Skin of body (tissue), 3 donors: ENCODE measurements at places on chromosomes 7 and 10. TPM values are rescaled to one million over a fixed set of nuclear protein-coding genes. Genes with fewer than 3 reads are reported as not detected.

Gene RNF148
- 0.89 TPM for total RNA-seq

Gene ORC5
- 21.2 TPM for total RNA-seq

Gene SVIL
- total RNA-seq = 121 TPM

Gene C10orf53
- not detected for total RNA-seq

Gene MYL10
- total RNA-seq = 3.2 TPM

Gene KCP
- total RNA-seq = 1.4 TPM
